Right renal pelvis (tissue), 4 donors: ENCODE measurements at places on chromosomes 7 and 10.

DNA sequence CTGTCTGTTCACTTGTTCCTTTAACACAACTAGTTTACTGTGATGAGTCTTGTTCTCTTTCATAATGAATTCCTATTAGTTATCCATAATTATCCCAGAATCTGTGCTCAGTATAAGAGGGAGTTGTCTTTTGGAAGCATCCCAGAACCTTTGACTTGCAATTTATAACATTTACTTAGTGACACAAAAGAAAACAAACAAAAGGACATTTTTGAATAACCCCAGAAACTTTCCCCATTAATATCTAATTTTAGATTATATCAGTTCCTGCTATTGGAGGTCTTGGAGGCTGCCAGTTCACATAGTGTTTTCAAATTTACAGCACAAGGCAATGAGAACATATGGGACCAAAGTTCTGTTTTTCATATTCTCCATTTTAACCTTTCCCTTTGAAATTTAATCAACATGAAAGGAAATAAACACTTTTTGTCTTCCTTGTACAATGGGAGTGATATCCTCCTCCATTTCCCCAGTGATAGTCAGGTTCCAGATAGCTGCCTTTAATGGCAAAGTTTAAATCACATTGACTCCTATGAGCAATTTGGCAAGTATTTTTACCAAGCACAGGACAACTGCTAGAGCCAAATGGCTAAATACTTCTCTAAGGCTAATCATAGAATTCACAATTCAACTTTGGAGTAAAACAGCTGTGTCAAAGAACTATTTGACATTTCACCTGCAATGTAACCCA, 37.1 kb upstream of the GNAT3 start:
- DNase-seq = no peak

DNA sequence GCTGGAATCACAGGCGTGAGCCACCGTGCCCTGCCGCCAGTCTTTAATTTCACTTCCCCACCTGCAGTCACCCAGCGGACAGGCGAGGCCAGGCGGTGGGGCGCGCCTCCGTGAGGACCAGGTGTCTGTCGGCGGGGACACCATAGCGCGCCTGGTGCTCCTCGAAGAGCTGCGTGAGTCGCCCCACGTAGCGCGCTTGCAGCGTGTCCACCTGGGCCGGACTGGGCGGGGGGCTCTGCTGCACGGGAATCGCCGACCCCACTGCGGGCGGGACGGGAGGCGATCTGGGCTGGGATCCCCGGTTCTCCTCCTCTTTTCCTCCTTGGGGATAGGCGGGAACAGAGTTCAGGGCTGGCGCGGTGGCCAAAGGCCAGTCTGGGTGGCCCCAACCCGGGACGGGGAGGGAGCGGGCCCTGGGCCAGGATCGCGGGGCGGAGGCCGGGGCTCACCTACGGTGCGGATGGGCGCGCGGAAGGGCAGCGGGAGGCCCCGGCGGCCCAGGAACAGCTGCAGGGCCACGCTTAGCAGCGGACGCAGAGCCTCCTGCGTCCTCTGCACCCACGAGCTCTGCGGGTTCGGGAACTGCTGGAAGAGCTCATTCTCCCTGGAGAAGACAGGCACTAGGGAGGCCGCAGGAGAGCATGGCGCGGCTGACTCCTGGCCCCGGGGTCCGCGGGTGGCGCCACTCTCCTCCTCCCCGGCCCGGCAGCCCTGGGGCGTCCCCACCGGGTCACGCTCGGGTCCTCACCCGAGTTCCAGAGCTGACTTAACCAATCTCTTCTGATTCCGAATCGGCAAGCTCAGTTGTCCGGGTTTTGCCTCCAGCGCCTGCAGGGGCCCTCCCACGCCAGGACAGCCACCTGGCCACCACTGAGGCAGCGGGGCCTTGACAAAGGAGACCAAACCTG, 1.1 kb upstream of the MOGAT3 start:
- no peak for DNase-seq

- no peak for DNase-seq
Observed at GRCh38 chr10:62669341-62669740, 135.2 kb upstream of the ADO start.

GRCh38 chr10:43155741-43156140, 17.5 kb downstream of the CSGALNACT2 start:
- DNase-seq = no peak

GRCh38 chr10:34305189-34305588, 509.9 kb downstream of the PARD3 start:
- DNase-seq = no peak
